ENCODE measurements at places on chromosomes 12 and 14.

GRCh38 chr14:104137297-104138097 is 890 bp upstream of the KIF26A start:
- no peak for DNase-seq

- DNase-seq, result no peak
Observed at GRCh38 chr12:33825986-33826602, 196.2 kb upstream of the ALG10 start.

DNA sequence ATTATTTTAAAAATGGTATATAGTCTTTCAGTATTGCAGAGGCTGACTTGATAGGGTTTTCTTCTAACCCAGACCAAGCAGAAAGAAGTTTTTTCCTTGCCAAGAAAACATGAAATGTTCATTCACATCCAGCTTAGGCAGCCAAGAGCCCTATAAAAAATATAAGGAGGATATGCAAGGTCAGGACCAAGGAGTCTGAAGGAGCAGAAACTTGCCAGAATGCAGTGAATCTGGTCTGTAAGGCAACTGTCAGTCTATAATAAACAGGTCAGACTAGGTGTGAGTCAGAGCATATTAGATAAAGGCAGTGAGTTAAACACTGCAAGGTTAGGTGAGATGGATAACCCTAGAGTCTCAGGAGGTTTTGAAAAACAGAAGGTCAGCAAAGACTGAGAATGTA is 645.5 kb downstream of the C12orf50 start:
- DNase-seq, result no peak

GRCh38 chr12:108375986-108376663 is 37.0 kb upstream of the CMKLR1 start:
- no peak for DNase-seq

- DNase-seq, result no peak
Observed at GRCh38 chr14:44941591-44941990, 20.2 kb downstream of the KLHL28 start.

GRCh38 chr12:52821826-52822660 is 8.1 kb upstream of the KRT4 start:
- DNase-seq, result no peak

GRCh38 chr12:4787965-4788364 is 67.8 kb downstream of the GALNT8 start:
- no peak for DNase-seq

DNA sequence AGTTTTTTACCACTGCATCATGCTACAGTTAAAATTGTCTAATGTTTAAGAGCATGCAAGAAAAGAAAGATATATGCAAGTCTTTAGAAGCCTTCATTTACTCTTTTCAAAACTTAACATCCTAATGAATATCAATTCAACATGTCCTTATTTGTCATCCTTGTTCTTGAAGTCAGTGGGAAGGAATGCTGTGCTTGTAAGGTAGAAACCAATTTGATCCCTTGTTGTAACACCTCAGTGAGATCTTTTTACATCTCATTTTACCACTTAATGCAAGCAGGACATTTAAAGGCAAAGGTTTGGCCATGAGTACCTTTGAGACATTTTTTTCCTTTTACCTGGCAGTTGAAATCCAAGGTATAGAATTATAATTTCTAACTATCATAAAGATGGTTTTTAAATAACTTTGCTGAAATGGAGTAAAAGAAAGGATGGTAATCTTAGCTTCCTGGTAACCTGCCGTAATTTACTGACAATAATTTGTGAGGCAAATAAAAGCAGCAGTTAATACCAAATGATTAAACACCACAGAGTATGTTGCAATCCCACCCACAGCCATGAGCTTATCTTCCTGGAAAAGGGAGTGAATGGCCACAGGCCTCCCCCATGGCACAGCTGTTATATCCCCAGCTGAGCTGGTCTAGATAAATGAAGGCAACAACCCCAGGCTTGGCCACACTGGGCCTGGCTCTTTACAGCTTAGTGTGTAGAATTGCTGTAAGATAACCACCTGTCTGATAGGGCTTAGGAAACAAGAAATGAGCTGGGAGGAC is 33.2 kb upstream of the STRN3 start:
- peak; percentile 28 for DNase-seq

DNA sequence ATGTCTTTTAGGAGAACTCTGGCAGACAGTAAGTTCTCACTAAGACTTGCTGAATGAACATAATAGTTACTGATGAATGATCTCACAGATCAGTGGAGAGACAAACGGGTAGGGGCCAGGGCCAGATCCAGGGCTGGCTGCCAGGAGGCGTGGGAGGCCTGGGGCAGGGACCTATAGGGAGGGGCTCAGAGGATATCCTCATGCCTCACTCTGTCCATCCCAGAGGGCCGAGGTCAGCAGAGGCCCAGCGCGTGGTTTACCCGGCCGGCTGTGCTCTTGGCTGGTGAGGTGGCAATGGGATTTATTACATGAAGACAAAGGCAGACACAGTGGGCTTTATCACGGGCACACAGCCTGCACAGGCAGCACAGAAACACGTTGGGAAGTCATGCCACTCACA is 85.4 kb downstream of the CHGA start:
- no peak for DNase-seq

- peak; percentile 23 for DNase-seq
Observed at GRCh38 chr12:99043319-99043914, 398.3 kb downstream of the APAF1 start.

DNA sequence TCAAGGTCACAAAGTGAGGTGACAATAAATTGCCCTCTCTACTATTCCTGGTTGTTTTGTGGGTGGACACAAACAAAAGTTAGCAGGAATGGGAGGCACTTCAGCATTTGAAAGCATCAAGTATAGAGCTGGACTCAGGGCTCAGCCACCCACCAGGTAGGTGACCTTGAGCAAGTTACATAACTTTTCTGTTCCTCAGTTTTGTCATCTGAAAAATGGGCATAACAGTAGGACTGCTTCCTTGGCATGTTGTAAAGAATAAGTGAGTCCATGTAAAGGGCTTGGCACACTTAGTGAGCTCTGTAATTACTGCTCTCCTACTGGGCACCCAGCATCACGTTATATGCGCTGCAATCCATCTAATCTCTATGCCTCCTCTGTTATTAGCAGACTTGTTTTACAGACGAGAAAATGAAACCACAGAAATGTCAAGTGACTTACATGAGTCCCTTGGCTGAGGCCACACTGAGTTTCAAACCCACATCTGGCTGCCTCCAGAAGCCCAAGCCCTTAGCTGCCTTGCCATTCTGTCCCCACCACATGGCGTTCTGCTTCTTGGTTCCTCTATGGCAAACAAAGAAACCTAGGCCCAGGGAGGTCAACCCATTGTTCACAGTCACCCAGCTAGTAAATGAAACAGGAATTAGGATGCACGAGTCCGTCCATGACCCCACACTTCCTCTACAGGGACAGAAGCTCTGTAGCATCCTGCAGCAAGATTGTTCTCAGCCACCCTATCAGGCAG is 63.2 kb upstream of the SLC24A4 start:
- no peak for DNase-seq

DNA sequence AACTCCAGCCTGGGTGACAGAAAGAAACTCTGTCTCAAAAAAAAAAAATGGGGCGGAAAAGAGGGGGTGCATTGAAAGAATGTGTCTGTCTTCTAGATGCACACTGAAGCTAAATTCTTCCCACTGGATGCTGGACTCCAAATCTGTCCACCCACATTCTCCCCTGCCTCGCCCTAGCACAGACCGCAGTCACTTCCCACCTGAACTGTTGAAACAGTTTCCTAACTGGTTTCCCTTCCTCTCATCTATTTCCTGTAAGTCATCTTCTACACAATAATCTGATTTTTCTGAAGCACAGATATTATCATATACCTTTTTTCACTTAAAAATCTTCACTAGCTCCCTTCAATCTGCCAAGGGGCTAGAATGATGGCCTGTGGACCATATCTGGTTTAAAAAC is 1.5 kb upstream of the HCAR1 start:
- DNase-seq, result no peak

GRCh38 chr12:124217508-124218242 is 77.2 kb upstream of the RFLNA start:
- DNase-seq, result no peak

GRCh38 chr12:53561590-53561953 is 54.3 kb upstream of the NPFF start:
- DNase-seq, result peak; percentile 64

DNA sequence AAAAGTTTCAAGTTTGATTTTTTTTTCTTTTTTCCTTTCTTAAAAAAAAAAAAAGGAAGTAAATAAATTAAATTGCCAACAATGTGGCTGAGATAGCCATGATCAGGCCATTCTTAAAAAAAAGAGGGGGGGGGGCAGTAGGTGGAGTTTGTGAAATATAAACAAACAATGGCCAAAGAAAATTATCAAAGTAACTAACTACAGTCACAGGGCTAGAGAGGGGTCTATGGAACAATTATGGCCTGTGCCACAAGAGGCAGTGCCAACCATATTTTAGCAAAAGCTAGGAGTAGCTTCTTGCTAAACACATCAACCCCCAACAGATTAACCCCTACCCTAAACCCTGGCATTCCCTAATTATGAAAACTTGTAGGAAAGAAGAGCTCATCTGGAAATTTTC is 16.2 kb upstream of the SMARCC2 start:
- DNase-seq, result no peak

- DNase-seq, result no peak
Observed at GRCh38 chr14:21332950-21333349, 50.9 kb downstream of the SUPT16H start.

GRCh38 chr14:92472860-92473259 is 40.7 kb upstream of the RIN3 start:
- DNase-seq, result no peak

Data from GM04504 (cell line).